Immature natural killer cell (primary cell): ENCODE measurements at places on chromosomes 13 and 19.
A peak's percentile ranks its signal among the peaks of the same experiment; 100 is the strongest.

- no peaks in the 10 kb centered on the region for H3K27me3 ChIP-seq
- H3K4me3 ChIP-seq, result no peak overlapping the region
- H3K27ac ChIP-seq, result no peak overlapping the region
- no peak for DNase-seq
- H3K4me1 ChIP-seq, result no peaks in the 10 kb centered on the region
Measured at GRCh38 chr13:111957913-111958450, 109.0 kb upstream of the SOX1 start.

DNA sequence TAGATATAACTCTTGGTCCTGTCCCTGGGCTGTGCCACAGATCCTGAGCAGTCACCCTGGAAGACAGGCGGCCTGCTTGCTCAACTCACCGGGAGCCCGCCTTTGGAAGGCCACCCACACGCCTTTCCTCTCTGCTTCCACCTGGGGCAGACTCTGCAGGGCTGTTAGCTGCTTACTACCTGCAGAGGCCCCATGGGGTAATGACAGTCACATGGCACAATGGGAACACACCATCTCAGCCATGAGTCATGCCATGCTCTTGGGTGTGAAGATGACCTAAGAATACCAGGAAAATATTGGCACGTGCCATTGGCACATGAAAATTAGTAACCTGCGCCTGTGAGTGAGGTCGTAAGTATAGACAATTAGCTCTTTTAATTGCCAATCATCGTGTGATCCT is 108.6 kb downstream of the COL4A2 start:
- no peaks in the 10 kb centered on the region for H3K36me3 ChIP-seq
- DNase-seq, result no peak
- peaks cover 12% of the 10 kb centered on the region for H3K27me3 ChIP-seq

DNA sequence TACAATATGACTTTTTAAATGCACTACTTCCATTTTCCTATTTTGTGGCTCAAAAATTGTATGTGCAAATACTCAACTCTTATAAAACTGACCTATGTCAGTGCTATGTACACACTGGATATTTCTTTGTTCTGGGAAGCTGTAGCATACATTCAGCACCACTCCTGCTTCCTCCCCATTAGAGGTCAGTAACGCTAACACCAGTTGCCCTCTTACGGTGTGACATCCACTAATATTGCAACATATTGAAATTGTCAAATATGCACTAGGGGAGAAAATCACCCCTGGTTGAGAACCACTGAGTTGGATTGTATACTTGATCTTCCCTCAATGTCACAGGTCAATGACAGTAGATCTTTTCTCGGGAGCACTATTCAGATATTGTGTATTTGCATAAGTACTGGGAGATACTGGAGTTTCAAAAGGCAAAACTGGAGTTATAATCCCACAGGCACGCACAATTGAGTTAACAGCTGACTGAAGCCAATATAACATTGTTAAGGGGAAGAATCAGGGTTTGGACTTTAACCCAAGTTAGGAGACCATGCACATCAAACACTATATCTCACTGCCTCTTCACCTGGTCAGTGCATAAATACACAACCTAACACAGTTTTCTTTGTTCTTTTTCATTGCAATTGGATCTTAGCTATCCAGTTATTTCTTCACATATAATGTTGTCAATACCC is 1276.5 kb upstream of the MIR17HG start:
- DNase-seq, result no peak
- no peaks in the 10 kb centered on the region for H3K4me1 ChIP-seq
- H3K27ac ChIP-seq, result no peak overlapping the region
- H3K4me3 ChIP-seq, result no peak overlapping the region
- H3K27me3 ChIP-seq, result peaks cover 2% of the 10 kb centered on the region

DNA sequence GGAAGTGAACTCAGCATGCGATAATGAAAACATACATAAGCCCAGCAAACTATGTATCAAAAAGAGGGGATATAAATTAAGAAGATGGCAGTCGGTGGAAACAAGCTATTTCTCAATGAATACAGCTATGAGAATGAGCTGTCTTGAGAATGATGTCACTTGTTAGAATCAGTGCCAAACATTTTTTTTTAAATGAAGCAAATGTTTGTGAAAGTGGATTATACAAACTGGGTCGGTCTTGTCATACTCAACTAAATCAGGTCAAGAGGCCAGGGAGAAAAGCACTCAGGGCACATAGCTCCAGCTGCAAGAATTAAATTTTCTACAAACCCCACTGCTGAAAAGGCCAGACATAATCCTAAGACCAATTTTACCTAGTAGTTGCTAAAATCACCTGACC is 1048.4 kb downstream of the SLITRK1 start:
- H3K27ac ChIP-seq, result no peak overlapping the region
- no peaks in the 10 kb centered on the region for H3K27me3 ChIP-seq
- no peaks in the 10 kb centered on the region for H3K4me1 ChIP-seq
- H3K4me3 ChIP-seq, result no peak overlapping the region
- no peak for DNase-seq

DNA sequence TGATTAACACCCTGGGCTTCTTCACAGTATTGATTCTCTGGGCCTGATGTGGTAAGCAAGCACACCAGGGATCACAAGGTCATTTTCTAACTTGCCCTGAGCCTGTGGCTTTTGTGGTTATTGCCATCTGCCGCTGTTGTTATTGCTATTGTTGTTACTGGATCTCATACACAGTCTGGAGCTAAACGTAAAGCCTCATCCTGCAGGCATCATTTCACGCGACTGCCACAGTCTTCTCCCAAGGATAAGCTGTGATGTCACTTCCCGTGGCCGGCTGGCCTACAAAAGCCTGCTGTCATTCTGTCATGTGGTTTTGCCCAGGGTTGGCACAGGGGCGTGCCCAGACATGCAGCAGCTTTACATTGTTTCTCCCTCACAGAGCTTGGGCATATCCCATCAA is 154.0 kb upstream of the GPR12 start:
- peak; percentile 50 for DNase-seq
- peak overlapping the region; percentile 87 for H3K27ac ChIP-seq
- peaks cover 18% of the 10 kb centered on the region for H3K4me1 ChIP-seq

- H3K4me3 ChIP-seq, result no peak overlapping the region
- peaks cover 11% of the 10 kb centered on the region for H3K27me3 ChIP-seq
- H3K27ac ChIP-seq, result no peak overlapping the region
- H3K36me3 ChIP-seq, result peaks cover 4% of the 10 kb centered on the region
- no peak for DNase-seq
Measured at GRCh38 chr13:23212671-23213070, 31.9 kb downstream of the SGCG start.

DNA sequence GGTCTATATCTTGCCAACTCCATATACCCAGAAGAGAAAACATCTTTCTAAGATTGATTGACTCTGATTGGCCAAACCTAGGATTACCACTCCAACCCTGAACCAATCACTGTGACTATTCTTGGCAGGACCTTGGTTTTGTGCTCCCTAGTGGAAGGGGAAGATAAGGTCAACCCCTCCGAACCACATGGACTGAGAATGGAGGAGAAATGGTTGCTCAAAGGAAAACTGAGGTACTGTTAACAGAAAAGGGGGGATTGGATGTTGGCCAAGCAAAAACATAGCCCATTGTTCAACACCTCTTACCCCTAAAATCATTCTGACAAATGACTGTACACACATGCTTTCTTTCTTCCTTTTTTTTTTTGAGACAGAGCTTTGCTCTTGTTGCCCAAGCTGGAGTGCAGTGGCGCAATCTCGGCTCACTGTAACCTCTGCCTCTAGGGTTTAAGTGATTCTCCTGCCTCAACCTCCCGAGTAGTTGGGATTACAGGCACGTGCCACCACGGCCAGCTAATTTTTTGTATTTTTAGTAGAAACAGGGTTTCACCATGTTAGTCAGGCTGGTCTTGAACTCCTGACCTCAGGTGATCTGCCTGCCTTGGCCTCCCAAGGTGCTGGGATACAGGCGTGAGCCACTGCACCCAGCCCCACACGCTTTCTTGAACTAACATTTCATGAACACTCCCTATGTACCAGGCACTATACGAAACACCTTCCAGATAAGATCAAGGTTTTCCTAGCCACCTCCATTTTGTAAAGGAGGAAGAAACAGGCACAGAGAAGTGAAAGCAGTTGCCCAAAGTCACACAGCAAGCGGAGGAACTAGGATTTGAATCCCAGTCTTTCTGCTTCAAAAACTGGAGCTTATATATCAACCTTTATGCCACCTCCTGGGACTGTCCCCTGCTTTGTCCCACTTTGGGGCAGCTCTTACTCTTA is 6.5 kb downstream of the MEIOSIN start:
- H3K27me3 ChIP-seq, result peaks cover 5% of the 10 kb centered on the region
- no peaks in the 10 kb centered on the region for H3K36me3 ChIP-seq
- no peak overlapping the region for H3K4me3 ChIP-seq
- no peak for DNase-seq
- H3K4me1 ChIP-seq, result no peaks in the 10 kb centered on the region

DNA sequence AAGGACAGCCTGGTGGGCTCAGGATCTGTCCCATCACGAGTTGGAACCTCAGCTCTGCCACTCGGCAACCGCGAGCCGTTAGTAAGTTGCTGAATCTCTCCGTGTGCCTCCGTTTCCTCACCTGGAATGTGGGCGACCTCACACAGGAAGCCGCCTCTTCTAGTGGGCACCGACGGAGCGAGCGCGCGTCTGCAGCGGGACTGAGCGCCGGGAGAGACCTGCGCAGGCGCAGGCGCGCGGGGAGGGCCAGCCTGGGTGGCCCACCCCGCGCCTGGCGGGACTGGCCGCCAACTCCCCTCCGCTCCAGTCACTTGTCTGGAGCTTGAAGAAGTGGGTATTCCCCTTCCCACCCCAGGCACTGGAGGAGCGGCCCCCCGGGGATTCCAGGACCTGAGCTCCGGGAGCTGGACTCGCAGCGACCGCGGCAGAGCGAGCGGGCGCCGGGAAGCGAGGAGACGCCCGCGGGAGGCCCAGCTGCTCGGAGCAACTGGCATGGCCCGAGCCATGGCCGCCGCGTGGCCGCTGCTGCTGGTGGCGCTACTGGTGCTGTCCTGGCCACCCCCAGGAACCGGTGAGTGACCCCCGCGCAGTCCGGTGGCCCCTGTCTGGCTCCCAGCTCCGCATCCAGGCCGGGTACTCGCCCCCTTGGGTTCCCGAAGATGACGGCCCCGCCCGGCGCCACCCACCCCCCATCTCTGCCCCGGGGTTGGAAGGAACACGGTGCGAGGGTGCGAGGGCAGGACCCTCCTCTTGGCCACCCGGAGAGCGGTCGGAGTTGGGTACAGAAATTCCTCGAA is at the start of gene PVR:
PVR (plus strand) TSS at position 306 of the 797 bp plus-strand sequence; CDS start at position 493, 187 bp downstream.
- H3K4me3 ChIP-seq, result peak within 1 kb of the TSS; percentile 85
- peak within 1 kb of the TSS; percentile 50 for H3K27ac ChIP-seq
- H3K27me3 ChIP-seq, result peaks cover 5% of the 10 kb centered on the region
- peak; percentile 35 for DNase-seq
- H3K36me3 ChIP-seq, result no peaks in the 10 kb centered on the region

DNA sequence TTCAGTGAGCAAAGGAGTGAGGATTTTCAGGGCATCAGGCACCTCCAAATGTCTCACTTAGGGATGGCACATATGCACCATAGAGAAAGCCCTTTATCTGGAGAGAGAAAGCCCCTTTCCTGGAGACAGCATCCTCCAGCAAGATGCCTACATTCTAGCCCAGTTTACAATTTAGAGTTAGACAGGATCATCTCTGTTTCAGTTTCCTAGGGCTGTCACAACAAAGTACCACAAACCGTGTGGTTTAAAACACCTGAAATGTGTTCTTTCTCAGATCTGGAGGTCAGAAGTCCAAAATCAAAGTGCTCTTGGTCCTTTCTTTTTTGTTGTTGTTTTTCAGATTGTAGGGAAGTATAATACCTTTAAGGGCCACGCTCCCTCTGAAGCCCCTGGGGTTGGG is 61.8 kb downstream of the MBNL2 start:
- no peak for DNase-seq
- H3K27me3 ChIP-seq, result no peaks in the 10 kb centered on the region
- H3K4me1 ChIP-seq, result peaks cover 60% of the 10 kb centered on the region
- H3K36me3 ChIP-seq, result peaks cover 3% of the 10 kb centered on the region
- H3K27ac ChIP-seq, result peak overlapping the region; percentile 8
- H3K4me3 ChIP-seq, result no peak overlapping the region

DNA sequence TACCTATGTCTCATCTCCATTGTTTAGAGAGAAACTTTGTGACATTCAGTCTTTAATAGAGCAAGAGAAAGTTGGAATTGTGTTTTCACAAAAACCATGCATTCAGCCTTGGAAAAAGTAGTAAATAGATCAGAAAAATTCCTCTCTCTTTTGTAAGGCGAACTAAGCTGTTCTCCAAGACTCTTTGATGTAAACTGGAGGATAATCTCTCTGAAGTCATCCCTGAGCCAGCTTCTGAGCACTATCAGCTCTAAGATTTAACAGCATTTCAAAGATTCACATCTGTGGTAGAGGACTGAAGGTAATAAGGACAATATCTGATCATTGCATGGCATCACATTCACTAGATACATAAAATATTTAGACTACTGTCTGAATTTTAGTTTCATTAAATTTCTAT is 904.6 kb upstream of the ATXN8OS start:
- no peaks in the 10 kb centered on the region for H3K27me3 ChIP-seq
- no peak for DNase-seq
- no peak overlapping the region for H3K27ac ChIP-seq

DNA sequence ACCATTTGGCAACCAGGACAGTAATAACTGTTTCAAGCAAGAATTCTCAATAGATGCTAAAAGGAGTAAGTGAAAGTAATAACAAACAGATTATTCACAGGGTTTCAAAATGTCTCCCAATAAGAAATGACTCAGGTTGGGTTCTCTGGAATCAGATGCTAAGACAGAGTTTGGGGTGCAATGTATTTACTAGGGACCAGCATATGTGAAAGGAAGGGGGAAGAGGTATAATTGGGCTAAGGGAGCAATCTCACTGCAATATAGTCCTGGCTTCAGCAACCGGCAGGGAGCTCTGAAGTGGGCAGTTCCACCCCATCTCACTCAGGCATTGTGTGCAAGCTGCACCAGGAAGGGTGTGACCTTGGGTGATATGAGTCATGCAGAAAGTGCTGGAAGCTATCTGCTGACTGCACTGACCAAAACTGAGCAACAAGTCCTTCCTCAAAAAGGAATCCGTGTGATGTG is 23.4 kb downstream of the ZDHHC20 start:
- peaks cover 63% of the 10 kb centered on the region for H3K4me1 ChIP-seq
- peaks cover 2% of the 10 kb centered on the region for H3K36me3 ChIP-seq
- H3K27me3 ChIP-seq, result no peaks in the 10 kb centered on the region
- H3K27ac ChIP-seq, result peak overlapping the region; percentile 84
- peak; percentile 60 for DNase-seq
- H3K4me3 ChIP-seq, result peak overlapping the region; percentile 77

- H3K36me3 ChIP-seq, result peaks cover 3% of the 10 kb centered on the region
- H3K4me3 ChIP-seq, result peak overlapping the region; percentile 99
- H3K4me1 ChIP-seq, result peaks cover 52% of the 10 kb centered on the region
- peak overlapping the region; percentile 96 for H3K27ac ChIP-seq
- peaks cover 16% of the 10 kb centered on the region for H3K27me3 ChIP-seq
Measured at GRCh38 chr19:15331419-15332310, 674 bp downstream of the BRD4 start.
